Left colon (tissue), 2 donors: ENCODE measurements at places on chromosomes 1 and 21. TPM values are rescaled to one million over a fixed set of nuclear protein-coding genes. Genes with fewer than 3 reads are reported as not detected.
A peak's percentile ranks its signal among the peaks of the same experiment; 100 is the strongest.

GRCh38 chr1:56434025-56434424, 145.3 kb downstream of the PLPP3 start:
- DNase-seq = no peak

- DNase-seq = no peak
Measured at GRCh38 chr1:20366463-20367115, 75.9 kb downstream of the VWA5B1 start.

DNA sequence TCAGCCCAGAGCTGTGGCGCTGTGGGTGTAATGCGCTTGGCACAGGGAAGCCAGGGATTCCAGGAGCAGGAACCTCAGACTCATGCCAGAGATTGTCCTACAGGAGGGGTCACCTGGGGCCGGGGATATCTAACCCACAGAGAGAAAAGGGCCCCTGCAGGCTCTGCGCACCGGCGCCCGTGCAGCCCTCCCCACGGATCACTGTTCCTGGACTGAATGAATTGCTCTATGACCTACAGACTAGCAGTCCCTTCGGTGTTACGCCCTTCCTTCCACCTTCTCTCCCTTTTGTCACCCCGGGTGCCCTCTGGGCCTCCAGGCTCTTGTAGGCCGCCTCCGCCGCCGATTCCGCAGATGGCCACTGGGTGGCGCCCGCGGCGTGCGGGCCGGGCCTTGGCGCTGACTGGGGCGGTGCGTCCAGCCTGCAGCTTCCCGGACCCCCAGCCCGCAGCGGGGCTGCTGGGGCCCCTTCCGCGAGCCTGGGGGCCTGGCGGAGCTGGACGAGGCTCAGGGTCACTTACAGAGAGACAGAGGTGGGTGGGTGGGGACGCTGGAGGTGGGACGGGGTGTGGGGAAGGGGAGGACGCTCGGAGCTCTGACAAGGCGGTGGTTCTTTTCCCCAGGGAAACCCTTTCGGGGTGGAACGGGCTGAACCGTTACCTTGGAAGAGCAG, 101.3 kb downstream of the IER5 start:
- DNase-seq = peak; percentile 68

The C8B gene
- total RNA-seq = not detected

GRCh38 chr1:162599451-162599850, 32.8 kb upstream of the DDR2 start:
- DNase-seq = no peak

DNA sequence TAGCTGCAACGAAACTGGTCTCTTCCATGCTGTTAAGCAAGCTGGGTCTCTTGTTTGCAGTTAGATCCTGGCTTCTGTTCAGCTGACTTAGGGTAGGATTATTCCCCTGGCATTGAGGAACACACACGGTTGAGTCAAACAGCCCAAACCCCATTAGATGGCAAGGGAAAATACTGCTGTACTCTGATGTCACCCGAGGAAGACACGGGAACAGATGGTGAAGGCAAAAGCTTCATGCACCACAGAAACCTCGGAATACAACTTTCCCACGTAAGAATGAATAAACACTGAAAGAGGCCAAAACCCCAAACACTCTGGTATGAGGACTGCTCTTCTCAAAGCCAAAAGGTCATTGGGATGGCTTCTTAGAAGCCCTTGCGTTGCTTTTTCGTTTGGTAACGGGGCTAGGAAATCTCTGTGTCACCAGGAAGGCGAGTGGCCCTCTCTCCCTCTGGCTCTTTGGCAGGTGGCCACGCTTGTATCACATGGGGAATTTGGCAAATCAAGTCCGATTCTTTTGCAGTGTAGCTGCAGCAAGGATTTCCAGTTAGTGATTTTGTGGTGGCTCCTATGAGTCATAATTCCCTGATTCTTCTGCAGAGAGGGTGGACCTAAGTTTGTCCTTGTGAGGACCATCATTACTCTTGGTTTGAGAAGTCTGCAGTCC, 16.7 kb upstream of the LYST start:
- peak; percentile 70 for DNase-seq

GRCh38 chr21:33139084-33139483, 69.1 kb downstream of the OLIG1 start:
- no peak for DNase-seq

The MOV10 gene
- 63.6 TPM for total RNA-seq

DNA sequence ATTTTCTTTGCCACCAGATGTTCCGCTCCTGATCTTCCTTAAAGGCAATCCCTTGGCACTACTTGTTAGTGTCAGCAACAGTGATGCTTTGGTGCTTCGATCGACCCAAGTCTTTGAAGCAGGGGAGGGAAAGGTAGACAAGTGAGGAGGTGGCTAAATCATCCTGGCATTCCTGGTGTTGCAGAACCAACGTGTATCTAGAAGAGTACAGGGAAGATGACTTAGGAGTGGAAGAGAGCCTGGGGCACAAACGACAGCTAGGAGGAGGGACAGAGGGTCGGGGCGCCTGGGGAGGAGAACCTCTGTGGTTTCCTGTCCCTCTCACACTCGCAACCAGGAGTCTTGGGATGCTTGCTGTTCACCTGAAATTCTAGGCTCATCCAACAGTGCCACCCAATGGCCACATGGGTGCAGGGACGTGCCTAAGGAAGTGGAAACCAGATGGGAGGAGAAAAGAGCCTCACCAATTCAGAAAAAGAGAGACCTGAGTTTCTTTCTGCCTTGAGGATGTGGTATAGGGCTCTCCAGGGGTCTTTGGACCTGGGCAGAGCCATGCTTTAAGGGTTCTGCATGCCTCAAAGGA, 9.5 kb upstream of the KCNA2 start:
- peak; percentile 70 for DNase-seq

DNA sequence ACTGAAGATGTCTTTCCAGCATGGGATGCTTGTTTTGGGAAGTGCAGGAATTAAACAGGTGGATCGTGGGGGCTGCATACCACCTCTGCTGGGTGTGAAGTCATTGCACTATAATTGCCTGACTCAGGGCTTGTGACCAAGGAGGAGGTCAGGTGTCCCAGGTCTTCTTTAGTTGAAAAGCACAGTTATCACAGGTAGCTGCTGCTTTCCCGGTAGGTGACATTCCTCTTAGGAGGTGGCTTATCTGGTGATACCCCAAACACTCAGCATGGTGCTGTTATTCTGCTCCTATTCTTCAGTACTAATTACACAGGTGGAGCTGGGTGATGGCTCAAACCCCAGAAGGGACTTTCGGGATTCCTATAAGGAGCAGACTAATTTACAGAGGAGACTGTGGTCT, 320.3 kb upstream of the PLXNA2 start:
- no peak for DNase-seq

GRCh38 chr1:47694011-47694890, 256.4 kb downstream of the FOXD2 start:
- no peak for DNase-seq

DNA sequence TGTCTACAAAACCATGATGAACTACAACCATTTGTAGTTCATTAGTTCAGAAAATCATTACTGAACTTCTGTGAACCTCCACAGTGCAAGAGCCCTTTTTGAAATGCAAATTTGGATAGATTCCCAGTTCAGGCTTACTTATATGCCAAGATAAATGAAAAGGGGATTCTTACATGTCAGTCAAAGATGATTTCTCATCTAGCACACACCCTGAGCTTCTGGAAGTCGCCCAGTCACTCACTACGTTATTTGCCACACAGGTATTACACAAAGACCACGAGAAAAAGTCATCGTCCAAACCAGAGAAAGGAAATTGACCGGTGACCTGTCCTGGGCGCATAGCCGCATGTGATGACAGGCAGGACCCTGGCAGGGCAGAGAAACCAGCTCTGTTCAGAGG, 41.8 kb downstream of the ETS2 start:
- DNase-seq = no peak

GRCh38 chr1:84836145-84836544, 56.9 kb downstream of the LPAR3 start:
- no peak for DNase-seq

DNA sequence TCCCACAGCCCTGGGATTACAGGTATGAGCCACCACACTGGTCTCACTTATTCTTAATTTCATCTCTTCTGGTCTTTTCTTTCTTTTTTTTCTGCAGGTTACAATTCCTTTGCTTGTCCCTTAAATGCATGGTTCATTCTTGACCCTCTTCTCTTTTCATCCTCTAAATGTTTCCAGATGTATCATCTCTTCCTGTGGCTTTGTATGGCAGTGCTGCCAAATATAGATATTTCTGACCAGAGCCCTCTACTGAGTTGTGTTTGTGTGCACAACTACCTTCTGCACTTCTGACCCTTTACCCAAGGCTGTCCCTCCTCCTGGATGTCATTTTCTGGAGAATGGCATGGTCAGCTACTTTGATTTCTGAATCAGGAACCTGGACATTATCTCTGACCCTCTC, 32.5 kb downstream of the OLFML3 start:
- no peak for DNase-seq

- DNase-seq = no peak
Measured at GRCh38 chr1:55045430-55045829, 6.1 kb downstream of the PCSK9 start.

DNA sequence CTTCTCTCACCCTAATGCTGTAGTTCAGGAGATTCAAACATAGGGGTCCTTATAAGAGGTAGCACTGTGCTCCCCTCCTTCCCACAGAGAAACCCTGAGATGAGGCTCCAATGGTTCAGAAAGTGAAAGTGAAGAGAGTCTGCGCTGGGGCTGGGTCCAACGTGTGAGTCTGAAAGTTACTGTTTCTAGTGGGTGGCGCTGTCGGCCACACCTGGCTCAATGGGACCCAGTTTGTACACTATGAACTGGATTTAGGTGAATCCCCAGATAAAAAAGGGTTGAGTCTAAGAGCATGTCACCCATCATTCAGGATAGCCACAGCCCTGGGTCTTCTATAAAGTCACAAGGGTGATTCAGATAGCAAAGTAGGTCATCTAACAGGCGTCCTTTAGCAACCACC, 2.8 kb downstream of the SMCP start:
- no peak for DNase-seq

- DNase-seq = peak; percentile 50
Measured at GRCh38 chr1:25572708-25573590, 29.5 kb downstream of the LDLRAP1 start.
